Stimulated activated CD8-positive, alpha-beta memory T cell treated with anti-CD3 and anti-CD28 coated beads, Interleukin-15, amount 100 ng/mL, for 1 hour (primary cell): ENCODE measurements at places on chromosomes 3 and 15.

GRCh38 chr3:46416125-46416810 is 9.2 kb downstream of the CCRL2 start:
- DNase-seq: no peak

DNA sequence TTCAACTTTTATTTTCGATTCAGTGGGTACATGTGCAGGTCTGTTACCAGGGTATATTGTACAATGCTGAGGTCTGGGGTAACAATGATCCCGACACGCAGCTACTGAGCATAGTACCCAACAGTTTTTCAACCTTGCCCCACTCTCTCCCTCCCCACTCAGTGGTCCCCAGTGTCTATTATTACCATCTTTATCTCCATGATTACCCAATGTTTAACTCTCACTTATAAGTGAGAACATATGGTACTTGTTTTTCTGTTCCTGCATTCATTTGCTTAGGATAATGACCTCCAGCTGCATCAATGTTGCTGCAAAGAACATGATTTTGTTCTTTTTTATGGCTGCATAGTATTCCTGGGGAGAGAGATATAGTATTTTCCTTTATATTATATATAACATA is 75.7 kb upstream of the EPHB3 start:
- DNase-seq: no peak

GRCh38 chr15:22936577-22937472 is 43.3 kb downstream of the CYFIP1 start:
- DNase-seq: no peak

DNA sequence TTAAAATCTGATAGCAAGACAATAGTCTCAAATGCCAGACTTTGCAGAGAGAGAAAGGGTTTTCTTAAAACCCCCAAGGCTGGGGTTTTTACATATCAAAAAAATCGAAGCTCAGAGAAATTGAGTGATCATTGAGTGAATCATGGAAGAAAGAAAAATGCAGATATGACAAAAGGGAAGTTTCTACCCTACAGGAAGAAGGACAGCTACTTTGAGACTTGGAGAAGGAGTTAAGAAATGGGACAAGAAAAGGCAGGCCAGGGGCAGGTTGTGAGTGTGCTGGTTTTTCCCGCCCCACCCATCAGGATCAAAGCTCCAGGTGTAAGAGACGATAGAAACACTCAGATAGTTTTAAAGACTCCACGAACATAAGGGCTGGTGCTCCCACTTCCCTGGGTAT is 18.6 kb downstream of the TMEM158 start:
- no peak for DNase-seq

GRCh38 chr3:193665370-193665989 is 72.5 kb downstream of the OPA1 start:
- no peak for DNase-seq

DNA sequence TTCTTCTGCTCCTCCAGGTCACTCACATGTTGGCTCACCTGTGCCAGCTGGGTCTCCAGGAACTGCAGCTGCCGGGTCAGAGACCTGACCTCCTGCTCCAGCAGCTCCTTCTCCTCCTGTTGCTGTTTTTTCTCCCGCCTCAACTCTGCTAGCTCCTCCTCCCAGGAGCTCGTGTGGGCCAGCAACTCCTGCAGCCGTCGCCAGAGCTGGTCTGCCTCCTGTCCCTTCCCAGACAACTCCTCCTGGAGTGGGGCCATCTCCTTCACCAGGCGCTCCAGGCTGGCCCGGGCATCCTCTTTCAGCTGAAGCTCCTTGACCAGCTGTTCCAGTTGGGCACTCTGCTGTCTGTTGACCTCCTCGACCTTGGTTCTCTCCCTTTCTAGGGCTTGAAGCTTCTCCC is 24.5 kb downstream of the CXCR6 start:
- no peak for DNase-seq

DNA sequence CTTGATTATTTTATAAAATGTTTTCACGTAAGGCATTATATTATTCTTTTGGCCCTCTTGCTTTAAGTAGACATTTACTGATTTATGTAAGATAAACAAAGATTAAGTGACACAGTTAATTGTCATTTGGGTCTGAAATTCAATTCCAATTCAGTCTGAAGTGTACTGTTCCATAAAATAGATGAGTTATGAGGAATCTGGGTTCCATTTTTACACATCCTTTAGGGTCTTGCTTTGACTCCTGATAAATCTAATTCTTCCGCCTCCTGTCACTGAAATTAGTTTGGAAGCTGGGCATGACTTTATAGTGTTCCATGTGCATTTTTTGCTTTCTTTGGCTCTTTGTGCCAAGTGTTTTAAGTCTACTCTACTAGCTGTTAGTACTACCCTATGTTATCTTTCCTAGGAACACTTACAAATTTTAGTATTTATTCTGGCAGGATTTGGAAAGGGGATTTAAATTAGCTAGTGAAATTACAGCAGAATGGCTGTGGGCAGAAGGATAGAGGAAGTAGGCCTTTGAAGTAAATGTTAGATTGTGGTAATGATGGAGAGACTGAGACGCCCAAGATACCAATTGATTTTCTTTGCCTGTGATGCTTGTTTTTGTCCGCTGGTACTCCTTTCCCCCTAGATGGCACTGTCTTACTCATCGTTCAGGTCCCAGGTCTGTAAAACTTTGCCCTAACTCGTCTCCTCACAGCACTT is 14.3 kb downstream of the ARL8B start:
- DNase-seq: no peak

DNA sequence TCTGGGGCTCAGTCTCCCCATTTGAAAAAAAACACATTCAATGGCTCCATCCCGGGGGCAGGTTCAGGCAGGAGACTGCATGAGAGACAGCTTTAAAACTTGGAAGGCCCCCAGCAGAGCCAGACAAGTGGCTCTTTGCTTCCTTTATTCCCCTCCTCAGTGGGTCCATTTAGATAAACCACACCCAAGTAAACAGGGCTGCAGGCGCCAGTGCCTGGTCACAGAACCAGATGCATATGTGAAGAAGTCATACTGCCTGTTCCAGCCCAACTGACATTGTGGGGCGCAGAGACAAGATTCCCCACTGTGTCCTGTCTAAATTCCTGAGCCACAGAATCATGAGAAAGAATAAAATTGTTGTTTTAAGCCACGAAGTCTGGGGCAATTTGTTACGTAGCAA is 9.0 kb downstream of the FBN1 start:
- DNase-seq: no peak

DNA sequence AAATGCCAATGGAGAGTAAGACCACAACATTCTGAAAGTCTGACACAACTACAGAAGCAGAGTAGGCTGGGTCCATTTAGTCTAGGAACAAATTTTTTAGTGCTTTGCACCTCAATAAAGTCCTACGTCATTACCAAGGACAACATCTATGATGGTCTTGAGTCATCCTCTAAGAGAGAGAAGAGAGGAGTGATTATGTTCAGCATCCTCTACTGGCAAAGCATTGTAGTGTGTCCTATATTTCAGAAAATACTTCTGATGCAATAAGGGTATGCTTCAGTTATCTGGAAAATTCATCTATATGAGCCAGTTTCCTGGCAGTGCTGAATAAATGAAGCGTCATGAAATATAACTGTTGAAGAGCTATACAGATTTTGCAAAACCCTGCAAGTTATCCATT is 95.6 kb downstream of the P2RY1 start:
- DNase-seq: no peak

- no peak for DNase-seq
Measured at GRCh38 chr15:101773496-101774100, 29.7 kb upstream of the OR4F6 start.

DNA sequence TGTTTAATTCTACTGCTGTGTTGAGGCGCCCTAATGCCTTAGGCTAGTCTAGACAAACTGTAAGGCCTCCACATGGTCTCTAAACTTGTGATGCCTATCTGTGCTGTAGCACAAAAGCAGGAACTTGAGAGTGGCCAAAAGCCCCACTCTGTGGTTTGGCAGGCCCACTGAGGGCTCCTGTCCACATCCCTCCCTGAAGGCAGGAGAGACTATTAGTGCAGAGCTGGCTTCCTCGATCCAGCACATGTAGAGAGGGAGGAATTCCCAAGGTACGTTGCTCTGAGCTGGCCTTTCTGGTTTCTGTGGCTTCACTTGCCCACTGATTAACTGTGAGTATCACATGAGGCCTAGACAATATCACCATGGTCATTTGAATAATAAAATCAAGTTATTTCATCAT is 90.6 kb downstream of the POLR2M start:
- DNase-seq: no peak

DNA sequence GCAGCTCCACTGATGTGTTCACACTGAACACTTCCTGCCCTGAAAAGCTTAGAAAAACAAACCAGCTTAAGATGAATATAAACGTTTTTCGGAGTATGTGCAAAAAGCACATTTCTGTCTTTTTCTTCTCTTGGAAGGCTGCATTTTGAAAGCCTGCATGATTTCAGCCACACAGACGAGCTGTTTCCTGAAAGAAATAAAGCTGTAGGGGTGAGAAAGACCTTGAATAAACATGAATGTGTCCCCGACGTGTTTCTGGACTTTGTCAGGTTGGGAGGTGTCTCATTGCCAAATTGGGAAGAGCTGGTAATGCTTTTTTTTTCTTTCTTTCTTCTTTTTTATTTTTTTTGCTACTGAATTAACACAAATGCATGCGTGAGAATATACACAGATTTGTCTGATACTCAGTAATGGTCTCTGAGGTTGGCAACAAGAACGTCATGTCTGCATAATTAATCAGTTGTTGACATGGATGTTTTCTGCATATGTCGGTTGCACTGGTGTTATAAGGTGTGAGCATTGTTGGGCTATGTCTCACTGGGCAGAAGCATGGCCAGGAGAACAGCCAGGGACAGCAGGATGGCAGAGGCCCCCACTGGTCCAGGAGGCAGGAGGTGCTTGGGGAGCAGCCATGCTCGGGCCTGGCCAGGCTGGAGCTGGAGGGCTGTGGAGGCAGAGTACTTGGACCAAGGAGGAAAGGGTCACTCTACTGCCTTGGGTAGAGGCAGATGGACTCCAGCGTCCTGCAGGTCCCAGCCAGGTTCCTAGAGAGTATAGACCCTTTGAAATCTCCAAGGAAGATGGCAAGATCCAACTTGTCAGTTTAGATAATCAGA is 39.0 kb downstream of the ADAMTSL3 start:
- DNase-seq: no peak

GRCh38 chr3:155031186-155031585 is 48.9 kb upstream of the MME start:
- DNase-seq: no peak

- DNase-seq: no peak
Measured at GRCh38 chr15:71596672-71597071, 213.7 kb upstream of the NR2E3 start.

DNA sequence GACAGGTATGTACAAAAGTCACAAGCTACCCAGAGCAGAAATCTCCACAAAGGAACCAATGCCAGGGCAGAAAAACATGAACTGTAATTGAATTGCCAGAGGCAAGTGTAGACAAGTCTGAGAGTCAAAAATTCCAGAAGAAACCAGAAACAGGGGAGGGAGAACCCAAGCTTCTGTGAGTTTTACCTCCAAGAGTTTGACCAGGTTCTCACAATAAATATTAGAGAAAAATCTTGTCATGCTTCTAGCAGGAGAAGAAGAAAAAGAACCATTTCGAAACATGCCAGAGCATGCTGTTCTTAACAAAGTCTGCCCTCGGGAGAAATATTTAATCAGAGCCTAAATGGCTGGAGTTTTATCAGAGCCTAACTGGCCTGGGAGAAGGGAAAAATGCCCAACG is 32.5 kb upstream of the AP3B2 start:
- no peak for DNase-seq

DNA sequence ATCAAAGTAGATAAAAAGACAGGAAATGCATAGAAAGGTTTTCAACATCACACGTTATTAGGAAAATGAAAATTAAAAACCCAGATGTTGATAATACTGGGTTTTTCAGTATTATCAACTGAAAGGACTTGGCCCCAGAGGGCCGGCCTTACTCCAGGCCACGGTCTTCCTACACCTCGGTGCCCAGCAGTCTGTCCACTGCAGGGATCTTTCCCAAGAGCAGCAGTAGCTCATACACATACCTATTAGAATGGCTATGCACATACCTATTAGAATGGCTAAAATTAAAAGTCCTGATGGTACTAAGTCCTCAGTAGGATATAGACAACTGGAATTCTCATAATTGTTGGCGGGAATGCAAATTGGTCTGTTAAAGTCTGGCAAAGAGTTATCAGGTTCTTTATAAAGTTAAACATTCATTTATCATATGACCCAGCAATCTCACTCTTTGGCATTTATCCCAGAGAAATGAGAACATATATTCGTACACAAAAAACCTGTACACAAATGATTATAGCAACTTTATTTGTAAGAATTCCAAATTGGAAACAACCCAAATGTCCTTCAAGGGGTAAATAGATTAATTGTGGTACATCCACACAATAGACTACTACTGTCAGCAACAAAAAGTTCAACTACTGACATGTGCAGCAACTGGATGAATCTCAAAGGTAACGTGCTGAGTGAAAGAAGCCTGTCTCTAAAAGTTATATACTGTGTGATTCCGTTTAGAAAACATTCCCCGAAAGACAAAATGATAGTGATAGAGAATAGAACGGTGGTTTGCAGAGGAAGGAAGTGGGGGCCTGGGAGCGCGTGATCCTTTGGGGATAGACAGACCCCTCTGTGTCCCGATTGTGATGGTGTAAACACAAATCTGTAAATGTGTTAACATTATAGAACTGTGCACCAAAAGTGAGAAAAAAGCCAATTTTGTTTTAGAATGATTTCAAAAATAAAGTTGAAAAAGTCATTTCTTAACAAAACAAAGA is 62.3 kb downstream of the MCTP2 start:
- DNase-seq: no peak

DNA sequence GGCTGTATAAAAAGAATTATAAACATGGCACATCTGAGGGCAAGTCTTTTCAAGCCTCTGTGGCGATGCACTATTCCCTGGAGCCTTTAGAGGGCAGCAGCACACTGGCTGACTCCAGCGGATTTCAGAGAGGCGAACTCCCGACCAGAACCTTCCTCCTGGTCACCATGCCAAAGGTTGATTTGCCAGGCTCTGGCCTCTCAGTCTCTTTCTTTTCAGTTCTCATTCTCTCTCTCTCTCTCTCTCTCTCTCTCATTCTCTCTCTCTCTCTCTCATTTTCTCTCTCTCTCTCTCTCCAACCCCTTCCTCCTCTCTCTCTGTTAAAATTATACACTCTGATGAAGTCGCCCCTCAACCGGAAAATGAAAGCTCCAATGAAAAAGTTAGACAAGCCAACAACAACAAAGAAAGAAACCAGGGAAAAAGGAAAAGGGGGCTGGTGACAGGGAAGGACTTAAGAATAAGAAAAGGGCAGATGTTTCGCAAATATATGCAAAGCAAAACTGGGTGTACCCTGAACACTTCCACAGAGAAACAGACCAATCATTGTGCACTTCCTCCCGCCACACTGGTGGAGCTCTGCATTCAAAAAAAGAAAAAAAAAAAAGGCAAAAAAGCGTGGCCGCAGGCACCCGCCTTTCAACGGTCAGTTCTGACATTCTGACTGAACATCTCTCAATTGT is 90.2 kb downstream of the TIGIT start:
- peak; percentile 15 for DNase-seq

- DNase-seq: no peak
Measured at GRCh38 chr15:44366971-44367370, 60.5 kb upstream of the CTDSPL2 start.

DNA sequence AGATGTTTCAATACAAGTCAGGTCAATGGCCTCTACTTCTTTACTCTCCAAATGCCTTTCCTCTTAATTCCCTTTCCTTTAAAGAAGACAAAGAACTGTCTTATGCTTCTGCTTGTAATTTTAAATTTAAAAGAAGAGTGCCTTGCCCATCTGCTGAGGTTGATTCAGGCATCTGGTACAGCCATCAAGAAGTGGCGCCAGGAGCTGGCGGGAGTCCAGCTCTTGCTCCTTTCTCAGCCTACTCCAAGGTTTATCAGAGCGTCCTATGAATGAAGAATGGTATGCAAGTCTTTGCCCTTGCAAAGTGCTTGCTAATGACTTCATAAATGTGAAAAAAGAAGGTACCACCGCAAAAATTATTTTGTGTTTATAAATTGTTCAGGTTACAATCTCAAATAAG is 294.6 kb upstream of the TGFBR2 start:
- no peak for DNase-seq
